ENCODE measurements at places on chromosomes 6 and 20.
A peak's percentile ranks its signal among the peaks of the same experiment; 100 is the strongest.

- DNase-seq, result no peak
Observed at GRCh38 chr6:133644892-133645619, 243.9 kb upstream of the TCF21 start.

DNA sequence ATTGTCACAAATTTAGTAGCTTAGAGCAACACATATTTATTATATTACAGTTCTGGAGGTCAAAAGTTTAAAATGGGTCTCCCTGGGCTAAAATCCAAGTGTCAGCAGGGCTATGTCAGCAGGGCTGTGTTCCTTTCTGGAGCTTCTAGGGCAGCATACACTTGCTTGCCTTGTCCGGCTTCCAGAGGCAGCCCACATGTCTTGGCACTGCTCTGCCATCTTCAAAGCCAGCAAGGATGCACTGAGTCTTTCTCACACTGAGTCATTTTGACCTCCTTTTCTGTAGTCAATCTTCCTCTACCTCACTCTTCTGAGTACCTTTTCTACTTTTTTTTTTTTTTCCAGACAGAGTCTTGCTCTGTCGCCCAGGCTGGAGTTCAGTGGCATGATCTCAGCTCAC, 39.0 kb downstream of the ADGRF4 start:
- DNase-seq, result no peak

- no peak for DNase-seq
Observed at GRCh38 chr20:17961587-17961940, 7.0 kb downstream of the SNX5 start.

DNA sequence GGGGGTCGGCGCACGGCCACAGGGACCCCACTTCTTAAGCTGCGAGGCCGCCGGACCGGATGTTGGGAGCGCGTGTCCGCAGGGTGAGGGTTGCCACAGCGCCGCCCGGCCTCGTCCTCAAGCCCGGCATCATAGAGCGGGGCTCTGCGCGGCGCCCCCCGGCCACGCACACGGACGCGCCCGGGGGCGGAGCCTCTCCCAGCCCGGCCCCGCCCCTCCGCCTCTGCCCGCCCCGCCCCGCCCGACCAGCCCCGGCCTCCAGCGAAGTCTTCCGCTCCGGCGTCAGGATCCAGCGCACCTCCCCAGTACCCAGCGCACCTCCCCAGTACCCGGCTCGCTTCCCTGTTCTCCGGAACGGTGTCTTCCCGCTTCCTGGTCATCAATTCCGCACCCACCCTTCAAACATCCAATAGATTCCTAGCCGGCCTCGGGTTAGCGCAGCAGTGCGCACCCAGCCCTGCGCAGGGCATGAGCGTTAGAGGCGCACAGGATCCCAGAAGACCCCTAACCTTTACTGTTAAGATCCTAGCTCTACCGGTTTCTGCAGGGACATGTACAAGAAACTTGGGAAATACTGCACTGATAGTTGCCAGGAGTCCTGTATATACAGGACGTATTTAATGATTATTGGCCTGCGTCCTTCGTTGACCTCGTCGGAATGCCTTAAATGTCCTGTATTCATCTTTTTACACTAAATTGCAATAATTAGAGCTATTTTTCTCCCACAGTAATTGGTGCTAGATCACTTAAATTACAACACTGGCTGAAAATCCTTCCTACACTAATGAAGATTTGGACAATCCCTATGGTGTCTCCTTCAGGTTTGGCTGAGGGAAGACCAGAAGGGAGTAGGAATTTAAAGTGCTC, 535 bp upstream of the DNAAF9 start:
- DNase-seq, result peak; percentile 71
